ENCODE measurements at places on chromosomes 11 and 22.
A peak's percentile ranks its signal among the peaks of the same experiment; 100 is the strongest.

- DNase-seq, result no peak
Observed at GRCh38 chr22:45150139-45150538, 13.6 kb upstream of the NUP50 start.

- no peak for DNase-seq
Observed at GRCh38 chr11:45097721-45098493, 48.5 kb upstream of the PRDM11 start.

- no peak for DNase-seq
Observed at GRCh38 chr11:109970516-109971183, 122.5 kb upstream of the ZC3H12C start.

DNA sequence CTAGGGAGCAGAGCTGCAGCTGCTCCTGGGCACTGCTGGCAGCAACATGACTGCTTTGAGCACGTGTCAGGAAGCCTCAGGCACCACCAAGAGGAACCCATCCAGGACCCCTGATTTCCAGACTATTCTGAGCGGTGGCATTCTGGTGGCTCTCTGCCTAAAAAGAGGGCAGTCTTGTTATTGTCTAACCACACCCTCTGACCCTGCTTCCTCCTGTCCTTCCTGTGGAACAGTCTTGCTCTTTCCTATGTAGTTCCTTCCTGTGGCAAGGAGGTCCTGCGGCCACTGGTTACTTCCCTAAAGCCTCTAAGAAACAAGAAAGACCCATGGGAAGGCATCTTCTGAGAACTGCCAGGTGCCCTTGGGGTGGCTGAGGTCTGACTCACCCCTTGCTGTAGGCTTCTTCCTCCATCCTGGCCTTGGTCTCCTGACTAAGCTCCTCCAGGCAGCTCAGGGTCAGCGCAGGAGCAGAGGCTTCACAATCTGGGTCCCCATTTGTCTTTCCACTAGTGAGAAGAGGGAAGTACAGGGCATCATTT, 13.1 kb upstream of the LYVE1 start:
- DNase-seq, result peak; percentile 36

GRCh38 chr22:38298312-38299005, 18.8 kb downstream of the CSNK1E start:
- peak; percentile 36 for DNase-seq

DNA sequence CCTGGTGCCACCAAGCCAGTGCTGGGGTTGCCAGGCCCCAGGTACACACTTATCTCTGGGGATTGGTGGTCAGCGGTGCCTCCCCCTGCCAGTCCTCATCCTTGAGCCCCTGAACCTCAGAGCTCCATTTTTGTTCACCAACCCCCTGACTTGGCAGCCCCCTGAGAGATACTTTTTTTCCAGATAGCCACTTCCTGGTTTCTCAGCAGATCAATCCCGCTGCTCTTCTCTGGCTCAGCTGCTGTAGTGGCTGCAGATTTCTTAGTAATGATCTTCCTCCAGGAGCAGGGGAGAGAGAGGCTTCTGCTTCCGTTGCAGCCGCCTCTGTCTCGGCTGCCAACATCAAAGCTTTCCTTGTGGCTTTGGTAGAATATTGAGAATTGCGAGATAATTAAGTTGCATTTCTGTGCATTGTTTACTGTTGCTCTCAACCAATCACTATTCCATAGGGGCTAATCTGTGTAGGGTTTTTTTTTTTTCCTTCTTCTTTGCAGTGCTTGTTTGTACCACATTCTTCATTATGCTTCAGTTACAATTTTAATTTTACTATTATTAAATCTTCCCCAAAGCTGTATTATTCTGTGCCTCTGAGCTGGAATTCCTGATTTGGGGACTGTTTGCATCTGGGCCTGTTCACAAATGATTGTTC, 92.1 kb downstream of the PKNOX2 start:
- no peak for DNase-seq

DNA sequence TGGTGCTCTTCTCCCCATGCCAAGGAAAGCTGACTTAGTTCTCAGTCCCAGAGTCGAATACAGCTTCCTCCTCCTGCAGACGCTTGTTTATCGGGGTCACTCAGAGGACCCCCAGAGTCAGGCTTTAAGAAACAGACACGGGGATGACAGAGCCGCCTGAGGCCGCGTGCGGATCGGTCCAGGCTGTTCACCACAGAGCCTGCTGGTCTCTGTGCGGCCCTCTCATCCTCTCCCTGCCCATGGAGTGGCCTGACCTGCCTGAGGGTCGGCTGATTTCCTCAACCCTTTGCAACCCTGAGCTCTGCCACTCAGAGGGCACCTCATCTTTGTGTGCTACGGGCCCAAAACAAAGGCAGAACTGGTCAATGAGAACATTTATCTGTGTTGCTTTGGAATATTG, 2.1 kb downstream of the GAL start:
- DNase-seq, result no peak

GRCh38 chr22:45072322-45072903, 62.6 kb upstream of the PHF21B start:
- DNase-seq, result no peak

- no peak for DNase-seq
Observed at GRCh38 chr22:36954251-36955014, 41.0 kb downstream of the CSF2RB start.

DNA sequence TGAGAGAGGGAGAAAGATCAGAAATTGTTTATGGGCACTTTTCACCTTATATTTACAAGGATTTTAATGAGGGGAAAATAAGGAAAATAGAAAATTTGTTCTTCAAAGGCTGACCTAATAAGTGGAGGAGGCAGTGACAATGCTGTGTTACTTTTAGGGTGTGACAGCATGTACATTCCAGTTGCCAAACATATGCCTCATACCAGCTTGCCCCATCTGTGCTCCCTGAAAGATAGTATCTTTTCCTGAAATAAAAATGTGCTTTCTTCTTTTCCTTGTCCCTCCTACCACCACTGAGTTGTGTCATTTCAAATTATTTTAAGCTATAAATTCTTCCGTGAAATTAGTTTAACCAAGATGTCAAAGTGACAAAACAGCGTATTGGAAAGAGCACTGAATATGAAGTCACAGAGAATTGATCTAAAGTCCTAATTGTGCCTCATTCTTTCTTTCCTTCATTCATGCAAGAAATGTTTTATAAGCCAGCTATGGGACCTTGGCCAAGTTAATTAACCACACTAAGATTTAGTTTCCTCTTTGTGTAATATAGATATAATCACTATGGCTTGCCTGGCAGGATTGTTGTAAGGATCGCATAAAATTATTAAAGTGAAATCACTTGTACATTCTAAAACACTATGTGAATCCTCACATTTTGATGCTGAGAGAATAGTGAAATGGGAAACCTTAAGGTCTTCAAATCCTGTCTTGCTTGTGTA, 1307.5 kb upstream of the TENM4 start:
- DNase-seq, result no peak

DNA sequence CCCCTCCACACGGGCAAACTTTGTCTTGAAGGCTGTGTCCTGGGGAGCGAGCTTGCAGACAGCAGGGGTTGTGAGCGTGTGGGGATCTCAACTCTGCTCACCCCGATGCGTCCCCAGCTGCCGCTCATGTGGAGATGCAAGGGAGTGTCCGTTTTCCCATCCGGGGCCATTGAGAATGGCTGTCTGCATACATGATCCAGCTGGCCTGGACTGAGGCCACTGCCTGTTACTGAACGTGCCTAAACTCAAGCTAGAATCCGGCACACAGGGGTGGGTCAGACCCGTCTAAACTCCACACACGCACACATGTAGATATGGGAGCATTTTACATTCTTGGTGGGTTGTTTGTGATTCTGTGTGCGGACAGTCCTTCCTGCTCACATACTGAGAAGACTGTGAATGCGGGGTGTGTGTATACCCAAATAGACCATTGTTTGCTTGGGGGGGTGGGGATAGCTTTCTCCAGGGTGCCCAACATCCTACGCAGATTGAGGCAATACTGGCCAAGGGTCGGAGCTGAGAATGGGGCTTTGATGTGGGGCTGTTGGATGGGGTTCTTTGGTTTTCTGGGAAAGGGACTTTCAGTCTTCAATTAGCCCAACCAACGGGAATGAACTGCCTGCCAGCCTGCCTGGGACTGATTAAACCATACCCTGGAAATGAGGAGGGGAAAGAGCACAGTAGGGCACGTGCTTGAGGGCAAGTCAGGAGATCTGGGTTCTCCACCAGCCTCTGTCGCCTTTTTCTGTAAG, 60.4 kb downstream of the ST3GAL4 start:
- no peak for DNase-seq

DNA sequence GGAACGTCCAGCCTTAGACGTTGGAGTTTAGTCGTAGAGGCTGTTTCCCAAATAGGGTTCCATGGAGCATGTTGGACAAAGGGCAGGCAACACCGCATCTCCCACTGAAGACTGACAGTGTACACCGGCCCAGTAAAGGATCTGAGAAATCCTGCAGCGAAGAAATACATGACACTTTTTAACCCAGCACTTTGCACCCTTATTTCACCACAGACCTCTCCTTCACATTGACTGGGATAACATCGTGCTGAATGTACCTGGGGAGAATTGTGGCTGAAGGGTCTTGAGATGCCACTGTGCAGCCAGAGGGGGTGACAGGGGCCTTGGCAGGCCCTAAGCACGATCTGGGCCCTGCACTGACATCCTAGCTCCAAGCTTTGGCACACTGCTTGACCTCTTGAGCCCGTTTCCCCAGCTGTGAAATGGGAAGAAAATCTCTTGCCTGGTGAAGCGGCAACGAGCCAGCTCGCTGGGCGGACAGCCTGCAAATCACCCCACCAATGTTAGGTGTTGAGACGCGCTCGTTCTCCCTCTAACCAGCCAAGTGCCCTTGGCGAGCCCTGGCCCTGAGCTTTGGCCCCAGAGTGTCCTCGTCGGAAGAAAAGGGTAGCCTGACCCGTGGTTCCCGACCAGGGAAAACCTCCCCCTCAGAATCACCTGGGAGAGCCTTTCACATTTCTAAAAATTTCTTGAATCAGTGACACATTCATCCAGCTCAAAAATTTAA, 13.4 kb downstream of the CD5 start:
- no peak for DNase-seq

DNA sequence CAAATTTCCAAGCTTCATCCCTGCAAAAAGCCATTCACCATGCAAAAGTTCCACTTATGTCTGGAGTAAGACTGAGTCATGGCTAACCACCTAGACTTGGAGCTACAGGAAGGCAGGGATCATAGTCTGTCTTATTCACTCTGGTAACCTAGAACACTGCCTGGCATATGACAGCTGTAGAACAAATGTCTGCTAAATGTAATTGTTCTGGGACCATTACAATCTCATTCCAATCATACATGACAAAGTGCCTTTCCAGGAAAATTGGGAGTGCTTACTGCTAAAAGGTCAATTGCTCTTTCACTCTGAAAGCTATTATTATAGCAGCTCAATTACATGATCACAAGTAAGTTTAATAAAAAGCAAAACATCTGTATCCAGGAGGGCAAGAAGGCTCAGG, 99.1 kb upstream of the CHRM4 start:
- DNase-seq, result no peak

- no peak for DNase-seq
Observed at GRCh38 chr11:72238040-72238450, 5.9 kb downstream of the PHOX2A start.

- no peak for DNase-seq
Observed at GRCh38 chr11:13140028-13140870, 131.1 kb downstream of the RASSF10 start.

DNA sequence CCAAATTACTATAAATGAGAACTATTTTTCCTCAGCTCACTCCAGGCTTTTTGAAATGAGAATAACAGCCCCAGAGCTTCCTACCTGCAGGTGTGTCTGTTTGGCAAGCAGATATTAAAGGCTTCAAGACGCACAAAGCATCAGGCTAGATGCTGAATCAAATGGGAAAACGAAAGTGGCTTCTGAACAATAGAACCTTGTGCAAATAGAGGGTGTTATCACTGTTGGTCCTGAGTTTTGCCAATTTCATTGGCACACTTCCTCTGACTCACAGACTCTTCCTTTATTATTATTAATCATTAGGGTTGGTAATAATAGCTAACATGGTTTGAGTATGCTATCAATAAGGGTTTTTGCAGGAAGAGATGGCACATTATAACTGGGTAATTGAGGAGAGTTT, 13.4 kb downstream of the SYT13 start:
- DNase-seq, result no peak

- no peak for DNase-seq
Observed at GRCh38 chr11:1600626-1601025, 2.5 kb upstream of the KRTAP5-2 start.

DNA sequence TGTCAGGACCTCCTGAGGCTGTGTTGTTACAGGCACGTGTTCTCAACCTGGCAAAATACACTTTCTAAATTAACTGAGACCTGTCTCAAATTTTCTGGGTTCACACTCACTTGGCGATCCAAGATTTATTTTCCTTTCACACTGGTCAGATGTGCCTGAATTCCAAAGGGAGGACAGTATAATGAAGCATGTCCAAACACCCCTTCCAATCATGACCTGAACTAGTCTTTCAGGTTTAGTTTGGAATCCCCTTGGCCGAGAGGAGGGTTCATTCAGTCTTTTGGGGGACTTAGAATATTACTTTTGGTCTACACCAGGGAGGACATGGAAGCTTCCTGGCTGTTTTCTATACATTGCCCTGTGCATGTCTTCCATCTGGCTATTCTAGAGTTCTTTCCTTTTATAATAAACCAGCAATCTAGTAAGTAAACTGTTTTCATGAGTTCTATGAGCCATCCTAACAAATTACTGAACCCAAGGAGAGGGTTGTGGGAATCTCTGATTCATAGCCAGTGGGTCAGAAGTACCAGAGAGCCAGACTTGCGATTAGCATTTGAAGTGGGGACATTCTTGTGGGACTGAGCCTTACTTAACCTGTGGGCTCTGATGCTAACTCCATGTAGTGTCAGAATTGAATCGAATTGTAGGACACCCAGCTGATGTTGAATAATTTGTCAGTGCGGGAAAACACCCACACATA, 14.8 kb upstream of the TMEM216 start:
- no peak for DNase-seq

DNA sequence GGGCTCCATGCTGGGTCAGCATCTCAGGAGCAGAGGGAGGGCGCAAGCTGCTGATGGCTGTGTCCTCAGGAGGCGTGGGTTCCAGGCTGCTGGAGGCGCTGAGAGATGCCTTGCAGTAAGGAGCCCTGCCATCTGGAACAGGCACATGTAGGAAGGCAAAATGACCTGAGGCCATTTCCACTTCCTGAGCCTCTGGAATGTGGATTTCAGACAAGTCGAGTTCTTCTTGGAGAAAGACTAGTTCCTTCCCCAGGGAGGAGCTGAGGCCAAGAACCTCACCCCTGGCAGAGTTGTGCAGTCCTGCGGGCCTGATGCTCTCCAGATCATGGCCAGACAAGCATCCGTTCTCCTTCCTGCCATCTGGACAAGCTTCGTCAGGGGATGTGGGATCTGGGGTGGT, 19.3 kb downstream of the HPS4 start:
- DNase-seq, result no peak

DNA sequence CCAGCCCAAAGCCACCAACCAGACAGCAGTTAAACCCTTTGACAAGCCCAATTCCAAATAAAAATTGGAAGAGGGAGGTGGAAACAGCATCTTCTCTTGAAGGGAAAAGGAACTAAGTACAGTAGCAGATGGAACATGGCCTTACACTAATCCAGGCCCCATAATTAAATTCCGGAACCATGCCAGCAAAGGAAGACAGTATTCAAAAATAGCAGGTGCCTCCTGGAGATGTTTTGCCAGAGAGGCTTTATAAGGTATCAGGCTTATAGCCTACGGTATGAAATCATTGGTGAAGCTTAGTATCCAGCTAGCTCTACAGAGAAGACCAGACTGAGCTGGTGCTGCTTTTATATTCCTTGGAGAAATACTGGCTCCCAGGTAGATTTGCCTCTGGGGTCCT, 344.1 kb upstream of the API5 start:
- DNase-seq, result no peak

All from T-cell (primary cell).